ENCODE measurements at places on chromosomes 6 and 20.

GRCh38 chr6:167572841-167573271 is 248.0 kb downstream of the TTLL2 start:
- DNase-seq, result no peak

DNA sequence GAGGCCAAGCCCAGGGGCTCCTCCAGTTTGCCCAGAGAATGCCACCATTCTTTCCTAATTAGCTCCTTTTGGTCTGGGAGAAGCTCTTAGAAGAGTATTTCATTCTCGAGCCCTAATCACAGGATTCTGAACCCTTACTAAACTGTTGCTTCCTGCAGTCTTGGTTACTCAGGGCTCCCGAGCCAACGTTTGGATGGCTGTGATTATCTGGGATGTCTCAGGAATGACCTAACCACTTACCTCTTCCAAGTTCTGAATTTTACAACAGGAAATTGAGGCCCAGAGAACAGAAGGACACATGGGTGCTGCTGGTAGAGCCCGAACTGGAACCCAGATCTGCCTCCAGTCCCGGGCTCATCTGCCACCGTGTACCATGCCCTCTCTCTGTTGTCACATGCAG is 22.2 kb upstream of the PNPLA1 start:
- peak; percentile 22 for DNase-seq

DNA sequence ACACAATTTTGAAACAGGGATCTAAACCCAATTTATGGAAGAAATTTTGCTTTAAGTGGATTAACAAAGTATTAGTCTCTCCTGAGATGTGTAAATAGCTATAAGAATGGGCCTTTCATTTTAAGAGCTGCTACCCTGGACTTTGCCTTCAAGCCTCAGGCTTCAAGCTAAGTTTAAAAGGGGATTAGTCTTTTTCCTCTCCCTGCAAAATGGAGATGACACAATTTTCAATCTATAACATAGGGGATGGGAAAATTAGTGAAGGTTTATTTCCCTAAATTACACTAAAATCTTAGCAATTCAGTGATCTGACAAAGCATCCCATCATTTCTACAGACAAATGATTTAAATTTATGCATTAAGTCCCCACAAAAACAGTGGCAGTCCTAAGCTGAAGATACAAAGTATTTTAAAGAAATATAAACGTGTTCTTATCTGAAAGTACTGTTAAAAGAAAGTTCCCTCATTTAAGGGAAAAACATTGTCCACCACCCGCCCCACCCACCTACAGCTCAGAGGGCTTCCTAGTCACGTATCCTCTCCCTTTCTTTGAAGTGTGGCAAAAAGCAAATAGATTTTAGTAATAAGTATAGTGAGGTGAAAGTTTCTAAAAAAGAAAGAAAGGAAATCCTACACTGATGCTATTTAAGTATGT is 14.5 kb downstream of the ARHGAP18 start:
- DNase-seq, result no peak

DNA sequence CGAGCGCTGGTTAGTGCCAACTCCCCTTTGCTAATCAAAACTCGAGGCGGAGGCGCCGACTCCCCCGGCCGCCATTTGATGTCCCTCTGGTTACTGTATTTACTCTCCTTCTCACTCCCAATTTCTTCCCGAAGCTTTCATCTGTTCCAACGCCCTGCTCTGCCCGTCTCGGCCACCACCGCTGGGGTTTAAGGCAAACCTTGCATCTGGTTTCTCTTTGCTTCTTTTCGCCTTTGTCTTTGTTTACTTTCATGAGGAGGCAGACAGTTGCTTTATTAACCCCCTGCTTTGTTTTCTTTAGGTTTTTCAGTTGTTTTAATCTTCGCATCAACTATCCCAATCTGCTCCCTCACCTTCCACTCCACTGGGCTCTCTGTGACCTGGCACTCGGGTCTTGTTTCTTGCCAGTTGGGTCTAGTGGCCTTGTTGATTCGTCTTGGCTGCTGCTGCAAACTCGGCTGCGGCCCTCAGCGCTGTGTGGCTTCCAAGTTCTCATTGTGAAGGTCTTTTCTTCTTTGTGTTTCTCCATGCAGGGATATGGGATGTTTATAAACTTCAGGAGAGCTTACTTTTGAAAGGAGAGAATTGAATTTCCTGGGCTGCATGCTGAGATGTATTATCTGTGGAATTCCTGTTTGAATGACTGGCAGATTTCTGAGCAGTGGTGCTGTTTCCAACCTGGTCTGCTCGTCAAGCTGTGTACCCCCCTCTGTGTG is 155.1 kb downstream of the CDC5L start:
- no peak for DNase-seq

- DNase-seq, result no peak
These were observed 52.4 kb downstream of the RNF144B start for GRCh38 chr6:18439581-18439980.

GRCh38 chr6:108961985-108962384 is 113.8 kb downstream of the ARMC2 start:
- peak; percentile 50 for DNase-seq

- peak; percentile 96 for DNase-seq
These were observed 502.2 kb upstream of the JARID2 start for GRCh38 chr6:14743474-14744211.

- peak; percentile 81 for DNase-seq
These were observed 170.7 kb upstream of the KCNK16 start for GRCh38 chr6:39493174-39493573.

DNA sequence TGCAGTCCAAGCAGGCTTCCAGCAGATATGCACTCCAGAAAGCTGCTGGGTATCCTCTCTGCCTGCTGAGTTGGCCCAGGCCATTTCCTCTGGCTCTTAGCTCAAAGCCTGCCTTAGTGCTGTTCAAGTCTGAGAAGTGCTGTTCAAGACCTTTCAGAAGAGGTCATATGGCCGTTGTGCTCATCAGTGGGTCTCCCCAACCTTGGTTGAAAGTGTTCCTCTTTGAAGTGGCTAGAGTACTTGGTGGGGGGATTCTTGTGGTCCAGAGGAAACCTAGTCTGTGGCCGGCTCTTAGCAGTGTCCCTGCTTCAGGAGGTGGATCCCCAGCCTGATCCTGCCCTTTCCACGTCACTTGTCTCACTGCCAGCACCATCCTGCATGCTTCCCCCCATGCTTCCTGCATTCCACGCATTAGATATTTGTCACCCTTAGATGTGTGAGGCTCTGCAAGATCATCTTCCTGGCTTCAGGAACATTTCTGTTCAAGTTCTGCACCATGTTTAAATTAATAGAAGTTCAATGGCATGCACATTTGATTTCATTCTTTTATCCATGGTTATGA is 105.0 kb downstream of the FIG4 start:
- peak; percentile 67 for DNase-seq

GRCh38 chr20:23094213-23094896 is 8.2 kb upstream of the CD93 start:
- DNase-seq, result no peak

- peak; percentile 92 for DNase-seq
These were observed 245.0 kb downstream of the ARID1B start for GRCh38 chr6:157021993-157022740.
